Fibroblast of skin of right biceps (primary cell): ENCODE measurements at places on chromosomes 4 and X.

DNA sequence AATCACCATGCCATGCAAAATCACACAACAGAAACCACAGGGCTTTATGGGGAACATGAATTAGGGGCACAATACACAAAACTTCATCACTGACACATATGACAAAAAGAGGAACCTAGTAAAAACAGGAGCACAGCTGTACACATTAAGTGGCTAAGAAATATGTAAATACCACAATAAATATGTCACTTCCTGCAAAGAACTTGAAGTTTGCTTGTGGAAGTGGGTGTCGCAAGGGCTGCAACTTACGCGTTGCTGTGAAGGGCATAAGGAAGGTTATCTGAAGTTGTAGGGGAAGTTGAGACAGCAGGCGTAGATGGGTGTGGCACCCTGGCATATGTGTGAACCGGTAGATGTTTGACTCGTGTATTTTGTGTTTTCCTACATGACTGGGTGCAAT lies 42.4 kb downstream of the CLCN4 start:
- peak; percentile 42 for DNase-seq

DNA sequence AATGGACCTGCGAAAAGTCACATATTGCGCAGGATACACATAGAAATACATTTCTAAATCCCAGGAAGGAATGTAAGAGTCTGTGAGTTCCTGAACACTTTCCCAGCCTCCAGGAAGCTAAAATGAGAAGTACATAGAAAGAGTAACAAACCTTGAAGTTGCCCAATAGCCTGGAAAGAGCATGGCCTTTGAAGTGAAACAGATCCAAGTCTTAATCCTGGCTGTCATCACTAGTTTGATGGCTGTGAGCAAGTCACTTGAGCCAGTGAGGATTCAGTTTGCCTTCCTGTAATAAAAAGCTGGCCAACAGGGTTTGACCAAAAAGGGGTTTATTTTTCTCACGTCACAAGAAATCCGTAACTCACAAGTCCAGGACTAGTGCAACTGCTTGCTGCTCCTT lies 69.8 kb downstream of the ARHGEF38 start:
- DNase-seq, result peak; percentile 2

DNA sequence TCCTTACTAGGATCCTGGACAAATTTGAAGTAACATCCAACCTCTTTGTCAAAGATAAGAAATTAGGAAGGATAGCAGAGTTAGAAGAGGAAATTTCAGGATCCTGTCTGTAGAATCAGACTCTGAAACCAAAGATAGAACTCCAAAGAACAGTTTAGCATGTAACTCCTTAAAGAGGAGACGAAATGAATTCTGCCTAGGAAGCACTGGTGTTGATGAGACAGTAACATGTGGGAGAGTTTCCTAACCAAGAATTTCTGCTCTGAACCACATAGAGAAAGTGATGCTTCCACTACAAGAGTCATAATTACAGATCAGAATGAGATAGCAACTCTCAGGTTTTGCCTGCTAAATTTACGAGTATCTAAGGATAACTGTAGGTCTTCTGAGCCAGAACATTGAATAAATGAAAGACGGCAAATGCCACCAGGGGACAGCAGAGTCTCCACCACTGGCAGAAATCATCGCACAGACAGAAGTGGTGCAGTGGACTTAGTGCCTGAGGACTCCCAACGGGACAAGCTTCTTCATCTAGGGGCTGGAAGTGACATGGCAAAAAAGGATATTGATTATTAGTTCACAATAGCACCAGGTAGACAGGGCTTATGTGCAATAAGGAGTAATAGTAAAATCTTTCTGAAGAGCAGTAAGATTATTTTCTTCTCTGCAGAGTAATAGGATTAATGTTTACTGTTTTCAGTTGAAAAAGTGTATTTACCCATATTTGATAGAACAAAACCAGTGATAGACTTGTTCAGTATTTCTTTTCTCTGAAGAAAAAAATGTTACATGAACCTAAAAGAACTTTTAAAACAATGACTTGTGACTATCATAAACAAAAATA lies 6.7 kb upstream of the PPID start:
- DNase-seq, result peak; percentile 61

- no peak for DNase-seq
Measured at GRCh38 chr4:79662651-79663050, 254.6 kb upstream of the GK2 start.

- no peak for DNase-seq
Measured at GRCh38 chr4:185683222-185683621, 128.8 kb downstream of the SORBS2 start.

GRCh38 chr4:82951196-82951595 lies 50.7 kb downstream of the THAP9 start:
- DNase-seq, result peak; percentile 6

GRCh38 chr4:128958194-128958593 lies 135.1 kb downstream of the SCLT1 start:
- DNase-seq, result no peak

- DNase-seq, result no peak
Measured at GRCh38 chr4:92305878-92306520, 2.2 kb downstream of the GRID2 start.

- no peak for DNase-seq
Measured at GRCh38 chr4:172978848-172979247, 189.8 kb upstream of the GALNT7 start.

GRCh38 chr4:100166297-100167039 lies 23.8 kb downstream of the DDIT4L start:
- no peak for DNase-seq
